ENCODE measurements at places on chromosomes 3 and 15. TPM values are rescaled to one million over a fixed set of nuclear protein-coding genes. Genes with fewer than 3 reads are reported as not detected.

GRCh38 chr3:105930733-105931132 lies 61.9 kb upstream of the CBLB start:
- DNase-seq: no peak

GRCh38 chr3:49840388-49840787 lies 16.0 kb downstream of the TRAIP start:
- DNase-seq: no peak

DNA sequence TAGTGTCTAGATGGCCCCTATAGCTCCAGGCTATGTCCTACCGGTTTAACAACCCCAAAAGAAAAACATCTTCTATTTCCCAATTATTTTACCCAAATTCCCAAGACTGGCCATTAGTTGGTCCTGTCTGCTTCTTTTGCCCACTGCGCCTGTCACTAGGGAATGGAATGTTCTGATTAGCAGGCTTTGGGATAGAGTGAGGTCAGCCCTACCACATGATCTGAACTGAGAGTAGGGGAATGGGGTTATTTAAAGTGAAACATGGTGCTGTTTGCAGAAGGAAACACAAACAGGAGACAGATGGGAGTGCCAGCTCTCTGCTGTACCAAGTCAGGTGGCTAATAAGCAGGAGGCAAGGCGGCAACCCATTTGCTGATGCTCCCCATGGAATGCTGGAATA lies 635.6 kb upstream of the CFAP20DC start:
- no peak for DNase-seq

DNA sequence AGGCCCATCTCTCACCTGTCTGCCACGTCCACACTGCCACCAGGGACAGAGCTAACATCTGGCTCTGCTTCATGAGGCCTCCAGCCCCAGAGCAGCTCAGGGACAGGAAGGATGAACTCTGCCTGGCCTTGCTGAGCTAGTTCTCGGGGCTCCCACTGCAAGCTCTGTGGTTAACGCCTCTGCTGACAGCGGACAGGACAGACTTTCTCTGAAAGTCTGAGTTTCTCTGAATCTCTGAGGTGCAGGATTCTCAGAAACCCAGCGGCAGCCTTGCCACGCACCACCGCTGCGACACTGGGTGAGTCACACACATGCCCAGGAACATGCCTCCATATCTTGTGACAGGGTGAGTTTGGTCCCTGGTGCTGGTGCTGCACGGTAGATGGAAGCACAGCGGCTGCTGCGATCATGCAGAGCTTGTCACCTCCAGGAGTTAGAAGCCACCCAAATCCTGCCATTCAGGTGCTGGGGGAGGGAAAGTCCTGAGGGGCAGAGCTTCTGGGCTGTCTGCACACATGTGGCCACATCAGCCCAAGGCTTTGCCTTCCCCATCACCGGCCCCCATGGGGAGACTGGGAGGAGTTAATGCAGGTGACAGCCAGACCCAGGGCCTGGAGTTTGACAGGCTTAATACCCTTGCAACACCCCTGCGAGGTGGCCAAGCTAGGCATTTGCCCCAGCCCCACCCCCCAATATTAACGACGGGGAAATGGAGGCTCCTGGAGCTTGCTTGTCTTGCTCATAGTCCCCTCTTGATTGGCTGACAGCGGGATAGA lies 267.0 kb downstream of the PLCL2 start:
- DNase-seq: peak; percentile 73

GRCh38 chr15:99403597-99403996 lies 152.3 kb downstream of the LRRC28 start:
- no peak for DNase-seq

The NANOGP8 gene
- total RNA-seq: not detected

The FBXW12 gene
- total RNA-seq: not detected

The FGF12 gene
- not detected for total RNA-seq

The APOD gene
- not detected for total RNA-seq

The PTX3 gene
- total RNA-seq: 0.34 TPM
